ENCODE measurements at places on chromosomes 13 and 19.

- DNase-seq, result no peak
Observed at GRCh38 chr19:13872695-13873389, 4.1 kb upstream of the NANOS3 start.

DNA sequence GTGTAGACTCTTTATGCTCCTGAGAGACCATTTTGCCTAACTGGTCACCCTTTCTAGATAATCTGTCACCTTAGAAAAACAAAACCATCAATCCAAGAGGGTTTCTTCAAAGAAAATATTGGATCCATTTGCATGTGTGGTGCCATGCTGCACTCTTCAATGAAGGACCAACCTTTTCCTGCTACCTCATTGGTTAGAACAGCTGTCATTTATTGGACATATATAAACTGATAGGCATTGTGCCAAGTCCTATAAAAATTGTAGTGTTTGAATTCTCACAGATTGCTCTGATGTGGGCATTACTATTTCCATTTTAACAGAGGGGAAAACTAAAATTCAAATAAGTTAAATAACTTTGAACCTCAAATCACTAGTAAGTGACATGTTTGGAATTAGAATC lies 333.2 kb downstream of the MYO16 start:
- DNase-seq, result no peak

DNA sequence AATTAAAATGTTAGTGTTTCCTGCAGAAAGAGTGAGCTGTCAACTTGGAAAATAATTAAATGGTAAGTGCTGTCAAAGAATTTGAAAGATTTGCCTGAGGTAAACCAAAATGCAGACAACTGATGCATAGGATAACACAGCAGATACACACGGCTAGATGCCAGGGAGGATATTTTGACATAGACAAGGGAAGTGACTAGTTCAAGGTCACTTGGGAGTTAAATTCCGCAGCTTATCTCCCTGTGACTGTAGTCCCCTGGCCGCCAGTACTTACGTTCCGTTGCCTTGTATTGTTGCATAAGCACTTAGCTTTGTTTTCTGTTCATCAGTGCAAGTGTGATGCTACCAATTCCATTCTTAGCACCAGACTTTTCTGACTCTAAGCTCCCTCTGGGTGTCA lies 247.3 kb upstream of the MAB21L1 start:
- DNase-seq, result no peak

DNA sequence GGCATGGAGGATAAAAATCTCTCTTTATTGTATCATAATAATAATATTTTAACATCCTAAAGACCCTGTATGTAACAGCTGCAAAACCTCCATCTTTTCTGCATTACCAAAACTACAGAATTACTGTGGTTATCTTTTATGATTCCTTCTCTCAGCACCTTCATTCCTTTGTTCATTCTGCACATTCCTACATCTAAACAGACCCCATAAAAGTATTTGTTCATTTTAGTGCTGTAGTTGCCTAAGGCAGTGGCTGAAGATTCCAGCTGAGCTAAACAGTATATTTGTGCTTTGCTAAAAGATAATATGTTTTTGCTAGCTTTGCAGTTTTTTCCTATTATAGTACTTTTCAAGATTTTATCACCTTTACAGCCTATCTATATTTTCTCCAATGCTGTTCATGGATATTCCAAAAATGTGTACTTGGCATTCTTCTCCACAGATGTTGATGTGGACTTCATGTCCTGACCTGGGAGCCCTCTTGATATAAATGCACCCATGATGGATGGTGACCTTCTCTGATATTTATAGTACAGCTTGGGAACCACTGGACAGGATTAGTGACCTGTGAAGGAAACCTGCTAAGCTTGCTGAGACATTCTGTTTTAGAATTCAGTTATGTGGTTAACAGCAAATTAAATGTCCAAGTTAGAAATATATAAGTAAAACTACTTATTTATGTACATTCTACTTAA lies 2832.9 kb upstream of the PCDH20 start:
- no peak for DNase-seq

Data from mucosa of gallbladder (tissue), 1 donor.